ENCODE measurements at places on chromosomes 3 and 15.

DNA sequence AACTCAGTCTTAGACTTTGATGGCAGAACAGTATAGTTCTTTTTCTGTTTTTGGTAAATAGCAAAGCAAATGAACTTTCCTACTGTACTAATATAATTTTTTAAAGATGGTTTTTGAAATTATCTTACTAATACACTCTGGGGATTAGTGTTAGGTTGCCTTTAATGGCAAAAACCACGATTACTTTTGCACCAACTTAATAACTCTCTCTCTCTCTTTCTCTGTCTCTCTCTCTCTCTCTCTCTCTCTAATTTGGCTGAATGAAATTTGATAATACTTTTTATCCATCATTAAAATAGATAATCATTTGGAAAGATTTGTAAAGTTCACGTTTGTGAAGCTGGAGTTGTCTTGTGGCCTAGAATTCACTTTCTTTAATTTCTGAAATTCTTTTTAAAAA, 257.8 kb downstream of the LPP start:
- no peak for DNase-seq

- no peak for DNase-seq
Measured at GRCh38 chr3:70658513-70659310, 346.3 kb upstream of the MDFIC2 start.

DNA sequence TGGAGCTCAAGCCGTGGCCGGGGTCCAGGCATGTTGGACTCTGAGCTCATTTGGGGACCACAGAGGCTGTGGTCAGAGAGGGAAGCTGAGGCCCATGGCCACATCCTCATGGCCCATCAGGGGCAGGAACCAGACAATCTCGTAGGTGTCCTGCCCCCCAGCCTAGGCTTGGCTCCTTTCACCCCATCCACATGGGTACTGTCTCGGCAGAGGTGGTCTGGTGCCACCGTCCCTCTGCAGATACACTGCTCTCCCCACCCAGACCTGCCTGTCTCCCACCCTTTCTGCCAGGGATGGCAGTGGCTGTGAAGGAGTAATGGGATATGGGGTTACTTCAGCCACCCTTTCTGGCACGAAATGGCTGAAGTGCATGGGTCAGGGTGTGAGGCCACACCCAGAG, 7.9 kb downstream of the PRSS50 start:
- DNase-seq: peak; percentile 14

DNA sequence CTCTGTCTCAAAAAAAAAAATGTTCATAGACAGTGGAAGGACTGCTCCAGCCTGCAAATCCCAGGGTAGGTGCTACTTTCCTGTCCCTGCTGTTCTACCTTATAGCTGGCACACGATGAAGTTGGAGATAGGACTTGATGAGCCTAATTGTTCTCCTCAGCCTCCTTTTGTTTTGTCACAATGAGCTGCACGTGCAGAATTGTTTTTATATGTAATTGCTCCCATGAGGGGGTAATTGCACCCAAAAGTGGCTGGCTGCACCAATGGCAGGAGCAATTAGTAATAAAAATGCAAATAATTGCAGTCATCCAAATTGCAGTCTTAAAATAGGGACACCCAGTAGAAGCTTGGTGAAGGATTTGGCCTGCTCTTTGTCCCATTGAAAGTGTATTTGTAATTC, 63.0 kb upstream of the PFN2 start:
- no peak for DNase-seq

GRCh38 chr3:100108464-100109079, 5.7 kb downstream of the FILIP1L start:
- DNase-seq: no peak

- DNase-seq: no peak
Measured at GRCh38 chr3:14358426-14359211, 43.8 kb upstream of the SLC6A6 start.

GRCh38 chr3:190169877-190170276, 49.2 kb upstream of the P3H2 start:
- no peak for DNase-seq

- DNase-seq: peak; percentile 63
Measured at GRCh38 chr15:31392761-31393401, 66.2 kb downstream of the KLF13 start.

DNA sequence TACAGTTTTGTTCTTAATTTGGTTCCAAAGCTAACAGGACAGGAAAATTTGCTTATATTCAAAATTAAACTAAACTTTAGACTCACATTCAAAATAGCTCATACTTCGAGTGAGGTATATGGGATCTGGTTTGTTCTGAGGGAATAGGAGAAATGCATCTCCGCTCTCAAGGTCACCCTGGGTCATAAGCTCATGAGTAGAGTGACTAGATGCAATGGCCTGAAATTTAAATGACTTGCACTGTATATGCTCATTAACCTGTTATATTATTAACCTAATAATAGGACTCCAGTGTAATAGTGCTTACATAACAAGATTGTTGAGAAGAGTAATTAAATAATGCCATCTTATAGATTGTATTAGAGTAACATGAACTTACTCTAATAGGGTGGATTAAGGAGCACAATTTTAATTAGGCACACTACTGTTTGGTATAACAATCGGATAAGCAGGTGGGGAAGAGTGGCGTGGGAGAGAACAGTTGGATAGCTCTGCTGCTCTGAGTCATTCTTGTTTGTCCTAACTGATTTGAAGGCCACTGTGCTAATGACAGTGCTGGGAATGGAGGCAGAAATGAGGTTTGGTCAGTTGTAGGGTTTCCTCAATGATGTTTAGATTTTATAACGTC, 5.2 kb downstream of the NKTR start:
- DNase-seq: no peak

All from activated naive CD8-positive, alpha-beta T cell treated with anti-CD3 and anti-CD28 coated beads, Interleukin-2, amount 10 ng/mL, durations not matched to agents 7 days and 5 days (primary cell).